ENCODE measurements at places on chromosomes 3 and 15.

- DNase-seq: no peak
Measured at GRCh38 chr3:159971311-159971710, 17.3 kb upstream of the IL12A start.

DNA sequence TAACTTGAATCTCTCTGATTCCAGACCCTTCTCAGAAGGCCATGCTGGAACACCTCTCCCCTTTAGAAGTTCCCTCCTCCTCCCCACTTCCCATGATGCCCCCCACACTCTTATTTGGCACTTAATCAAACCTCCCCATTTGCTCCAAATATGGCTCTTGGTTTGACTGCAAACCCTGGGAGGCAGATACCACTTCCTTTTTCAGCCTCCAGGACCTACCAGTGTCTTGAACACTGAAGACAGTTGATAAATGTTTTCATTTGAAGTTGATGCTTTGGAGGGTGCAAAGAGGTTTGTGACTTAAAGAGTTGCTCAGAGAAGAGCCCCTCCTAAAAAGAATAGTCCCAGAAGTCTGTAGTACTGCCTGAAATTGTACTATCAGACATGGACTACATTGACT is 61.5 kb downstream of the SEMA5B start:
- no peak for DNase-seq

DNA sequence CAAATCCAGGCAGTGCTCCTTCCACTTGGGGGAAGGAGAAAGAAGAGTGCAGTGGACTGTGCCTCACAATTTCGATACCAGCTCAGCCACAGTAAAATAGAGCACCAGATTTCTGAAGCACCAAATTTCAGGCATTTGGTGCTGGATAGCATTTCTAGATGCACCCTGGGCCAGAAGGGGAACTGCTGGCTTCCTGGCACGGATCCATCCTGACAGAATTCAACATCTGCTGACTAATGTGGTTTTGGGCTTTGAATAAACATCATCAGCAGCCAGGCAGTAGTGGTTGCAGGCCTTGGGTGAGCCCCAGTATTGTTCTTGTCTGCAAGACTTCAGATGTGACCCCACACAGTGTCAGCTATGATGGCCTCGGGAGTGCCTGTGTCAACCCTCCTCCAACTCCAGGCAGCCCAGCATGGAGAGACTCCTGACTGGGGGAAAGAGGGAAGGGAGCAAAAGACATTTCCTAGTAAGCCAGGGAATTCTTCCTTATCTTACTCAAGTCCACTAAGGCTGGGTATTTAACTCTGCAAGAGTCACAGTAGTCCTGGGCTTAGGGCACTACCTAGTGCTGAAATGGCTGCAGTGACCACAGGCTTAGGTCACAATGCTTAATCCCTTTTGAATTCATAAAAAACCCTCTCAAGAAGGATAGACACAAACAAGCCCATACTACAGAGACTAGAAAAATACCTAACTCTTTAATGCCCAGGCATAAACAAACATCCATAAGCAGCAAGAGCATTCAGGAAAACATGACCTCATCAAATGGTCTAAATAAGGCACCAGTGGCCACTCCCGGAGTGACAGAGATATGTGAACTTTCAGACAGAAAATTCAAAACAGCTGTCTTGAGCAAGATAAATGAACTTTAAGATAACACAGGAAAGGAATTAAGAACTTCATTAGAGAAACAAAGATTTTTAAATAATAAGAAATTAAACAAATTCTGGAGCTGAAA is 74.7 kb downstream of the SPATA16 start:
- no peak for DNase-seq

DNA sequence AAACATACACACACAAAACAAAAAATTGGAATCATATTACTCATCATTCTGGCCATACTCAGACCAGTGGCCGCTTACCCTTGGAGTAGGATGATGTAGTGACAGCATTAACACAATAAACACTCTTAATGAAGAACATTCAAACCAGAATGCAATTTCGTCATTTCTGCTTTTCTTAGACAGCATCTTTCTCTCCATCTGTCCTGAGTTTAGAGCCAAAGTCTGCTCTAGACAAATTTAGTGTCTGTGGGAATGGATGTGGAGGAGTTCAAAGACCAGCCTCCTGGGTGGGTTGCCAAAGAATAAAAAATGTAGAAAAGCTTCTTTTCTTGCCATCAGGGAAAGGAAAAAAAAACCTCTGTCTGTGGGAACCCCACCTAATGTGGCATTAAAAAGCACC is 212.4 kb upstream of the POU1F1 start:
- DNase-seq: no peak

GRCh38 chr3:73808862-73809509 is 184.2 kb upstream of the PDZRN3 start:
- DNase-seq: no peak

- peak; percentile 55 for DNase-seq
Measured at GRCh38 chr3:129015388-129016105, 14.4 kb downstream of the EFCC1 start.

- no peak for DNase-seq
Measured at GRCh38 chr3:170044271-170044670, 6.5 kb downstream of the GPR160 start.

DNA sequence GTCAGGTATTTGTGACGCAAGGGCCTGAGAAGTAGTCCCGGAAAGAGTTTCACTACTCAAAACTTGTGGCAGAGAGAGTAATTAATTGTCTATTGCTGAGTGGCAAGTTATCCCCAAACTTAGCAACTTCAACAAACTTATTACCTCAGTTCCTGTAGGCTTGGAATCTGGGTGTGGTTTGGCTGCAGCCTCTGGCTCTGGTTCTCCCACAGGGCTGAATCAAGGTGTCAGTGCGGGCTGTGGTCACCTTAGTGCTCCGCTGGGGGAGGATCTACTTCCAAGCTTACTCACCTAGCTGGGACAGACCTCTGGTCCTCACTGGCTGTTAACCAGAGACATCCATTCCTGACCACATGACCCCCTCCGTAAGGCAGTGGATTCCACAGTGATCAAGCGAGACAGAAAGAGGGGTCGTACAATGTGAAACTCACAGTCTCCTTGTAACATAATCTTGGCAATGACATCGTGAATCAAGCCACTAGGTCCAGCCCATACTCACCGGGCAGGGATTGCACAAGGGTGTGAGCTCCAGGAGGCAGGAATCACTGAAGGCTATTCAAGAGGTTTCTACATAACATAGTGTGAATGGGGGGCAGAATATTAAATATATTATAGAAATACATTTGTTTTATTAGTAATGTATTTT is 138.3 kb downstream of the RYR3 start:
- DNase-seq: no peak

- no peak for DNase-seq
Measured at GRCh38 chr3:156024904-156025533, 95.4 kb upstream of the KCNAB1 start.

GRCh38 chr3:25429361-25430286 is 1.6 kb downstream of the RARB start:
- no peak for DNase-seq

DNA sequence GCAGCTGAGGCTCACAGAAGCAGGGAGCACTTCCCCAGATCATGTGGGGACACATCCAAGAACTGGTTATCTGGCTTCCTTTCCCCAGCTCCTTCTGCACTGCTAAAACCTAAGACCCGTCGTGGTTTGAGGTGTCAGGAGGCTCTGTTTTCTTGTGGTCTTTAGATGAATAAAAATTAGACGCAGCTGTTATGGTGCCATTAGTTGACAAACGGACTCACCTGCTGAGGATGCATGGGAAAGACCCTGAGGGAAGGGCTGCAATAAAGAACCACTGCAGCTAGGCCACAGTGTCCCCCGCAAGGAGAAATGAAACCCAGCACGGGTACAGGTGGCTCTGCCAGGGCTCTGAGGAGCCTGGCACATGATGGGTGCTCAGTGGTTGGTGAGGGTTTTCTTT is 99.4 kb downstream of the IQSEC1 start:
- no peak for DNase-seq

- no peak for DNase-seq
Measured at GRCh38 chr3:169122416-169122815, 541.1 kb downstream of the MECOM start.

GRCh38 chr3:20185331-20185678 is 701 bp downstream of the SGO1 start:
- DNase-seq: peak; percentile 45

- DNase-seq: no peak
Measured at GRCh38 chr3:19347671-19348070, 199.4 kb downstream of the KCNH8 start.

- no peak for DNase-seq
Measured at GRCh38 chr3:10215578-10216368, 32.5 kb upstream of the TATDN2 start.

- DNase-seq: no peak
Measured at GRCh38 chr15:67838789-67839332, 984 bp downstream of the RNU6-1 start.

- DNase-seq: no peak
Measured at GRCh38 chr15:51334011-51334451, 4.4 kb downstream of the CYP19A1 start.

- DNase-seq: no peak
Measured at GRCh38 chr3:18215639-18216038, 209.5 kb downstream of the SATB1 start.

DNA sequence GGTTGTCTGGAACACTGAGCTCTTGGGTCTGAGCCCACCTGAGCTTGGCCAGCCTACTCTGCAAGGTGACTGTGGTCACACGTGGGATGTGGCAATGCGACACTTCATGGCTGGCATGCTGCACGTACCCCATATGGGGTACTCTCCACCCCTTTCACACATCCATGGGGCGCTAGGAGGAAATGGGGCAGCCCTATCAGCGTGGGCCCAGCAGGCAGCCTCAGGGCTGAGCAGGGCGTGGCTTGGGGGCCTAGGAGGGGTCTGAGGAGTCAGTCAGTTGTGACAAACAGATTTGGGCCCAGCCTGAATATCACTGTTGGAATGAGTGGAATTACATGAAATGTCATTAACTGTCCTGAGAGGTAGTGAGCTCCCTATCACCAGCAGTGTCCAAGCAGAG is 82.3 kb upstream of the LINGO1 start:
- DNase-seq: no peak

GRCh38 chr15:69496001-69496400 is 43.4 kb downstream of the RPLP1 start:
- no peak for DNase-seq

- no peak for DNase-seq
Measured at GRCh38 chr15:52295421-52296001, at the start of gene MYO5C. Gene MYO5C, minus strand, starts transcription at chr15:52295804. Its CDS starts 168 bp downstream, at chr15:52295636.

- DNase-seq: no peak
Measured at GRCh38 chr15:101496198-101496986, 6.9 kb upstream of the PCSK6 start.

DNA sequence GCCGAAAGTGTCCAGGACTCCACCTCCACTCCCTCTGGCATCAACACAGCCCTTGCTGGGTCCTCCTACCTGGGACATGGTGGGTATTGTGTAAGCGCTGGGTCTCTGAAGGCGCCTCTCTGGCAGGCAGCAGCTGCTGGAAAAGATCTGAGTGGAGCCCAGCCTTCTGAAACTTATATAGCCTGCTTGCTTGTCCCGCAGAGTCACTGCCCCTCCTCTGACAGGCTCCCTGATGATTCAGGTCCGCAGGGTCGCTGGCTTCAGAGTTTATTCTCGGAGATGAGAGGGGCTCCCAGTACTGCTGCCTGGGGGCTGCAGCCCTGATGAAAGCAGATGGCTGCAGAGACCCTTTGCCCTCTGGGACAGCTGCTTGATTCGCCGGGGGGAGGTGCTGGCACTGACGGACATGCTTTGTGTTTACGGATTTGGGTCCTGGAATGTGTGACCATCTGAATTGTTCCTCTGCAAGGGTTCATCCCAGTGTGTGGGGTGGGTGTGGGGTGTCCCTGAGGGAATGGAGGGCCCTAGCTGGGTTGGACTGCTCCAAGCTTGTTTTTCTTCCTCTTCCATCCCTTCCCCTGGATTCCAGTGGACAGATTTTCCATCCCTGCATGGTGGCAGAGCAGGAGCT is at the start of gene MUSTN1:
Gene MUSTN1, minus strand, starts transcription at position 149 of the 631 bp plus-strand sequence. Its CDS starts 71 bp downstream, at position 78.
- DNase-seq: no peak

- DNase-seq: no peak
Measured at GRCh38 chr15:37099319-37100108, 835 bp downstream of the MEIS2 start.

DNA sequence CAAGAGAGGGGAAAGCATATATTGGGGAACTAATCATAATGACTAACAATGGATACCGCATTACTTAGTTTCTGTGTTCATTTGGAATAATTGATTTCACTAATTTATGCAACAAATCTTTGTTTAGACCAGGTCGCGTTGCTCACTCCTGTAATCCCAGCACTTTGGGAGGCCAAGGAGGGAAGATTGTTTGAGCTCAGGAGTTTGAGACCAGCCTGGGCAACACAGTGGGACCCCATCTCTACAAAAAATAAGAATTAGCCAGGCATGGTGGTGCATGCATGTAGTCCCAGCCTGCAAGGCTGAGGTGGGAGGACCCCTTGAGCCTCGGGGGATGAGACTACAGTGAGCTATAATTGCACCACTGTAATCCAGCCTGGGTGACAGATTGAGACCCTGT is 585.7 kb upstream of the CBLB start:
- DNase-seq: no peak

GRCh38 chr15:83192742-83193141 is 14.9 kb downstream of the HDGFL3 start:
- DNase-seq: no peak

- peak; percentile 83 for DNase-seq
Measured at GRCh38 chr3:138923531-138923994, 23.4 kb downstream of the FOXL2 start.

GRCh38 chr15:51706291-51706690 is 25.0 kb downstream of the SCG3 start:
- no peak for DNase-seq

All from CD4-positive, alpha-beta T cell treated with Interleukin-21 for 1 hour (primary cell).